Foreskin keratinocyte (primary cell): ENCODE measurements at places on chromosomes 11 and 22. TPM values are rescaled to one million over a fixed set of nuclear protein-coding genes. Genes with fewer than 3 reads are reported as not detected.

DNA sequence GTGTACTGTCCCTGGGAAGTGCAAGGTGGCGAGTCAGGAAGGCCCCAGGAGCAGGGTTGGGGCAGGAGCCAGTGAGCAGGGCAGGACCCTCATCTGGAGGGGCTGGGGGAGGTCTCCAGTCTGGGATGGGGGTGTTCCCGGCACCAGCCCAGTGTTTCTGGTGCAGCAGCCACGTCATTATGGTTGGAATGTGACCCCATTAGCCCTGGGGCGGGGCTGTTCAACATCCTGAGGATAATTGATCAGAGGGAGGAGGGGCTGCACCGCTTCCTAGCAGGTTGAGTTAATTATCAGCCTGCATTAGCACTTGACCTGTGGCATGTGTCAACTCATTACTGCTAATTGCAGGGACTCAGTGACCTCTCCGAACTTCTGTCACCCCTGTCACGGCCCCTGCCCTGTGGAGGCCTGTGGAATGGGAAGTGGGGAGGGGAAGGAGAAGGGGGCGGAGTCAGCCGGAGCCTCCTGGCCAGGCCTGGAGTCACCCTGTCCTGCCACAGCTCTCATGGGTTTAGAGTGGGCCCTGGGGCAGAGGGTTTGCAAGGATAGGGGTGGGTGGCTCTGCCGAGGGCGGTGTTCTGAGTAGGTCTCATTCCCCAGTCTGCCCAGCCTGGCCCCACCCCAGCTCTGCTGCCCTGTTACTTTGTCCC, 52.8 kb upstream of the CCDC188 start:
- no peak for DNase-seq

DNA sequence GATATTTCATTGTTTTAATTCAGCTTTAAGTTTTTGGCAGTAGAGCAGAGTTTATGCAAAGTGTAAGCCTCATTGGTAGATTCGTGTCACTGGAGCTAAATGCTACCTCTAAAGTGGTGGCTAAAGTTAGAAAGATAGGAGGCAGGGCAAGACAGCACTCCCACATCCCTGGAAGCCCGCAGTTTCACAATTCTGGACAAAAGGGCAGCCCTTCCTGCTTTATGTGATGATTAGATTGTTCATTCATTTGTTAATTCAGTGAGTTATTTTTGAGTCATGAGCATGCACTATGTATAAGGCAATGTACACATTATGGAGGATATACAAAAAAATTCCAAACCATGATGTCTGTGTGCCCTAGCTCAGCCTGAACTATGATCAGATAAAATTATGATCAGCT, 52.1 kb upstream of the EIF3M start:
- DNase-seq: peak; percentile 15

The INS gene
- total RNA-seq: not detected in 2 replicates

GRCh38 chr22:24428751-24429410, 1.5 kb downstream of the ADORA2A start:
- no peak for DNase-seq
